ENCODE measurements at places on chromosomes 1 and 21.

GRCh38 chr21:26112127-26112742 lies 58.3 kb downstream of the APP start:
- DNase-seq: no peak

GRCh38 chr1:48202030-48202752 lies 20.3 kb upstream of the SLC5A9 start:
- peak; percentile 44 for DNase-seq

DNA sequence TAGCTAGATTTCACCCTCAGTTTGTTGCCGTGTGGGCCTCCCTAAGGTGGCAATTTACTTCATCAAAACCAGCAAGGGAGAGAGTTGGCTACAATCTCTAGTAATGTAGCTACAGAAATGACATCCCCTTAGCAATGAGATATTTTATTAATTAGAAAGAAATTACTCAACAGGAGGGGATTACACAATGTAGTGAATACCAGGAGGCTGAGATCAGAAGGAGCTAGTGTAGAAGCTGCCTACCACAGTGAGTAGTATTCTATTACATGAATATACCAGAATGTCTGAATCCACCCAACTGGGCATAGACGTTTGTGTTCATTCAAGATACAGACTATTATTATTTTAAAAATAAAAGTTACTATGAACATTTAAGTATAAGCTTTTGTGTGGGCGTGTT lies 868.2 kb upstream of the CXADR start:
- DNase-seq: no peak

DNA sequence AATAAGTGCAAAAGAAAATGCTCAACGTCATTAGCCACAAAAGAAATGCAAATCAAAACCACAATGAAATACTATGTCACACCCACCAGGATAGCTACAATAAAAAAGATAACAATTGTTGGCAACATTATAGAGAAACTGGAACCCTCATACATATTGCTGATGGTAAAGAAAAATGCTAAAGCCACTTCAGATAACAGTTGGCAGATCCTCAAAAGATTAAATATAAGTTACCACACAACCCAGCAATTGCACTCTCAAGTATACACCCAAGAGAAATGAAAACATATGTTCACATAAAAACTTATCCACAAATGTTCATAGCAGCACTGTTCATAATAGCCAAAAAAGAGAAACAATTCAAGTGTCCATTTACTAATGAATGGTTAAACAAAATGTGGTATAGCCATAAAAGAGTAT lies 20.7 kb downstream of the TRIM33 start:
- DNase-seq: no peak

- DNase-seq: no peak
These were observed 176.2 kb downstream of the KIF26B start for GRCh38 chr1:245330951-245331350.

DNA sequence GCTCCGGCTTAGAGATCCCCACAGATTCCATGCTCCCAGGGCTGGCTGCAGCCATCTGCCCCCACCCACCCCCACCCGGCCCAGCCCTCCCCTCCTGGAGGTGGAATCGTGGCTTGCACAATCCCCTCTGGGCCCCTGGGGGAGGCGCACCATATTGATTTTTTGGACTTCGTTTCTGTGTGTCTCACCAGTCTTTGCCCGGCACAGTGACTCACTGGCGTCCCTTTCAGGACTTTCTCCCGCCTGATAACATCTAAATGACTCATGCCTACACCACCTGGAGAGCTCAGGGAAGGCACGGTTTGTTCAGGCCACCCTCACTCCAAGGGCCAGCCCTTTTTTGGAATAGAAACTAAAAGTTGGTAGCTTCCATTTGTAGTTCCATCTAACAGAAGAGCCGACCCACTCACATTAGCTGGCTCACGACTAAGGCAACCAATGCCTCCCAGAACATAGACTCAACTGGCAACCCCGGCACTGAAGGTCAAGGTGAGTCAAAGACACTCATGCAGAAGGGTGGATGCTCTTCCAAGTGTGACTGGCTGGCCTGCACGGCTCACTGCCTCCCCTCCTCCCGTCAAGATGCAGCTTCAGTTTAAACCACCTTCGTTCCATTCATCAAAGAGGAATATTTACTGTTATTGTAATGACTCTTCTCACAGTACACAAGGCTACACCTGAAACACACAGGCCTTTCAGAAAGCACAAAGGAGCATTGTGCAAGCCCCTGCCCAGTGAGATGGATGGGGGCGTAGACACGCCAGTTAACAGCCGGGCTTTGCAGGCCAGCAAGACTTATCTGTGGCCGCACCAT lies 18.1 kb upstream of the ETS2 start:
- no peak for DNase-seq

- no peak for DNase-seq
These were observed 158.8 kb upstream of the DUSP10 start for GRCh38 chr1:221900678-221901077.

- DNase-seq: no peak
These were observed 15.2 kb downstream of the SAMD11 start for GRCh38 chr1:938711-939489.

DNA sequence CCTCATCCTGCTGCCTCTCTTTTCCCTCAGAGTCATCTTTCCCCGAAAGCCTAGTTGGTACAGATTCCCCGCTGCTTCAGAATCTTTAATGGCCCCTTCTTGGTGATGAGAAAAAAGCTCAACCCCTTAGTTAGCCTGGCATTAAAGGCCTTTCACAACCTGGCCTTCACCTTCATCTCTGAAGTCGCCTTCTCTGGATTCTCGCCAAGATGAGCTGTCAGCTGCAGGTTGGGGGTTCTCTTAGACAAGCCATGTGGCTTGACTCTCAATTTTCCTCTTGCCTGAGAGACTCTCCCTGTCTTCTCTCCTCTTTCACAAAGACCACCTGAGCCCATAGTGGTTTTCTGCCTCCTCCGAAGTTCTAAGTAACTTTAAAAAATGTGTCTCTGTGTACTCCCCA lies 15.5 kb upstream of the DISC1 start:
- no peak for DNase-seq

GRCh38 chr1:67664048-67664447 lies 21.0 kb upstream of the GADD45A start:
- DNase-seq: no peak

- no peak for DNase-seq
These were observed 150.3 kb downstream of the AMY1C start for GRCh38 chr1:103900005-103900404.

- no peak for DNase-seq
These were observed 415.9 kb upstream of the TMPRSS15 start for GRCh38 chr21:18819507-18819906.

GRCh38 chr21:38995731-38996130 lies 187.5 kb downstream of the PSMG1 start:
- DNase-seq: no peak

GRCh38 chr1:242811092-242811840 lies 286.8 kb upstream of the PLD5 start:
- no peak for DNase-seq

DNA sequence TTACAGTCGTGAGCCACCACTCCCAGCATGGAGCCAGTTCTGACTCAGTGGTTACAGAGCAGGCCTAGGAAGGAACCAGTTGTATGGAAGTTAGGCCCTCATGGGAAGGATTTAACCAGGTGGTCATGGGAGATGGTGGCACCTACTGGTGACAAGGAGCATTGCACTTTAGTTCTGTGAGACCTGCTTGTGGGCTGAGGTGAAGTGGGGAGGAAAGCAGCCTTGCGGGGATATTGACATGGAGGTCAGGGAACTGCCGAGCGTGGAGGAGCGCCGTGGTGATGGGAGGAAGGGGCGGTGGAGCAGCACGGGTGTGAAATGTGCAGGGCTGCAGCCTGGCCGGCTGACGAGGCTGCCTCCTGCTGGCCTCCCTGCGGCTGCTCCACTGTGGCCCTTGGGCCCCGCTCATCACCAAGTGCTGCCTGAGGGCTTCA lies 100.4 kb downstream of the GALNT2 start:
- no peak for DNase-seq

DNA sequence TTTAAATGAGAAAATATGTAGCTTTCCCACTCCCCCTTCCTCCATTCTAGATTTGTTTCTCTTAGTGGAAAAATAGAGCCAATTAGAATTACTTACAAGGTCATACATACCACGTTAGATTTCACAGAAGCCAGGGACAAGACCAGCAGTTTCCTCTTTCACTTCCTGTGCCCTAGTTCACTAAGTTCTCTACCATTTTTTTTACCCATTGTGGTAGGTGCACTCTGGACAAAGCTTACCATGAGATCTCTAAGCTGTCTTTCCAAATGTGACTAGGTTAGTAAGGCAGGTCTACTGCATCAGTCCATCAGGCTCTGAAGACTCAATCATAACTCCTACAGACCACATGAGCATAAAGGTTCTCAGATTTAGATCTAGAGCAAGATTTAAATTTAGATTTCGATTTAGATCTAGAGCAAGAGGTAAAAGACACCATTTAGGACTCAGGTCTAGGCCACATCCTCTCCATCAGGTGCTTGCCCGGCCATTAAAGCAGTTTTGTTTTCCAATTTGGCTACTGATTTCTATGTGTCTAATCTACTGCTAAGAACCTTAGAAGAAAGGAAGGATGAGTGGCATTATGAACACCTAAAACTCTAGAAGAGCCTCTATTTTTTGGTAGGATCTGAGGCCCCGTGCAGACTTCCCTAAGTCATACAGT lies 235.3 kb downstream of the FAF1 start:
- DNase-seq: no peak

DNA sequence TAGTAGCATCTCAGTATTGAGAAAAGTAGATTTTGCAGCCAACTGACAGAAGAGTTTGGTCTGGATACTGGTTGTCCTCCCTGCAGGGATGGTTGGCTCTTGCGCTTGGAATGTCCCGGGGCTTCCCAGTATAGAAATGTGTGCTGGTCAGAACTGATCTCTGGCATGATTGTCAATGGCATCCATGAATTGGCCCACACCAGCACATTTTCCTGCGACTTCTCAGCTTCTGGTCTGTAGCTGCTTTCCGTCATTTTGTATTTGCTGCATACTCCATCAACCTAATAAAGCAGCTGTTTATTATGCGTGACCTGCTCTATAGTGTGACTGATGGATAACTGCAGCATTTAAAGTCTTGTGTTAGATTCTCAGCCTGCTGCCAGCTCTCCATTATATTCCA lies 203.7 kb downstream of the S1PR1 start:
- DNase-seq: no peak

GRCh38 chr1:184116287-184116686 lies 64.8 kb downstream of the TSEN15 start:
- no peak for DNase-seq

GRCh38 chr1:34268311-34268954 lies 91.7 kb downstream of the C1orf94 start:
- no peak for DNase-seq

DNA sequence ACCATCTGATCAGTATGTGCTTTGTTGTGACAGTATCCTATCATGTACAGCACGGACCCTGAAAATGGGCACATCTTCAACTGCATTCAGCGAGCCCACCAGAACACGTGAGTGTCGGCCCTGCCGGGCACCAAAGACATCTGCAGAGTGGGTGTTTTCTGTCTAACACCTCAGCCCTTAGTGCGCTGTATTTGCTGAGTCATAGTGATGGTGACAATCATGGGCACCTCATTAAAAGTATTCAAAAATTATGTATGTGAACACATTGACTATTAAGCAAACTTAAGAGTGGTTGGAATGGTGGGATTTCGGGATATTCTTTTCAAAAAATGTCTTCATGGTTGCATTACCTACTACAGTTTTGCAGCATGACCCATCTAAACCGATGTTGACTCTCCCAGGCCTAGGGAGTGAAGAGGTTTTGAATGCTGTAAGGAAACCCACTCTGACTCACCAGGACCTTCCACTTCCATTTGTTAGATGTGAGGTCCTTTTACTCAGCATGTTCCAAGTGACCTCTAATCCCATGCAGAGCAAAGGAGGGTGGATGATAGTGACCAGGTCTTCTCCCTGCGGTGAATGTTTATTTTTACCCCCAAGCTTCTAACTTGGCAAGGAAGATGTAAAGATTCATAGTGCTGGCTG lies 20.1 kb downstream of the MGST3 start:
- no peak for DNase-seq

- no peak for DNase-seq
These were observed 16.4 kb upstream of the RNF186 start for GRCh38 chr1:19831441-19831840.

- no peak for DNase-seq
These were observed 78.2 kb upstream of the ARHGAP29 start for GRCh38 chr1:94315552-94316116.

DNA sequence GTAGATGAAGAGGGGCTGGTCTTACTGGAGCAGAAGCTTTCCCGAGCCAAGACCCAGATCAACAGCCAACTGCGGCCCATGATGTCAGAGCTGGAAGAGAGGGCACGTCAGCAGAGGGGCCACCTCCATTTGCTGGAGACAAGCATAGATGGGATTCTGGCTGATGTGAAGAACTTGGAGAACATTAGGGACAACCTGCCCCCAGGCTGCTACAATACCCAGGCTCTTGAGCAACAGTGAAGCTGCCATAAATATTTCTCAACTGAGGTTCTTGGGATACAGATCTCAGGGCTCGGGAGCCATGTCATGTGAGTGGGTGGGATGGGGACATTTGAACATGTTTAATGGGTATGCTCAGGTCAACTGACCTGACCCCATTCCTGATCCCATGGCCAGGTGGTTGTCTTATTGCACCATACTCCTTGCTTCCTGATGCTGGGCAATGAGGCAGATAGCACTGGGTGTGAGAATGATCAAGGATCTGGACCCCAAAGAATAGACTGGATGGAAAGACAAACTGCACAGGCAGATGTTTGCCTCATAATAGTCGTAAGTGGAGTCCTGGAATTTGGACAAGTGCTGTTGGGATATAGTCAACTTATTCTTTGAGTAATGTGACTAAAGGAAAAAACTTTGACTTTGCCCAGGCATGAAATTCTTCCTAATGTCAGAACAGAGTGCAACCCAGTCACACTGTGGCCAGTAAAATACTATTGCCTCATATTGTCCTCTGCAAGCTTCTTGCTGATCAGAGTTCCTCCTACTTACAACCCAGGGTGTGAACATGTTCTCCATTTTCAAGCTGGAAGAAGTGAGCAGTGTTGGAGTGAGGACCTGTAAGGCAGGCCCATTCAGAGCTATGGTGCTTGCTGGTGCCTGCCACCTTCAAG lies 57.3 kb downstream of the LAMC2 start:
- DNase-seq: no peak

DNA sequence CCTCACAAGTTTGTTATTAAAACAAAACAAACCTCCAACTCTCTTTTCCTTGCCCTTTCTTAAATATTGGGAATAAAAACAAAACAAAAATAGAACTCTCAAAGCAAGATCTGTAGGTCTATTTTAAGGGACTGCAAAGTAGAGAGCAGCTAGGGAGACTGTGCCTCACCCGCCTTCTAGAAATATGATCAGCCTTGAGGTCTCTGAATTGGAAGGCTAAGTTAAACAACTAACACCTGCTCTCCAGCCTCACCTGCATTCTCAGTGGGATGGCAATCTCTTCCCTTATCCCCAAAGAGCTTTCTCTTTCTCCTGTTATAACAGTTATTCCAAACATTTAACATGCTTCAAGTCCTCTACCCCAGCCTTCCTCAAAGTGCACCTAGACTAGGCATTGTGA lies 75.5 kb upstream of the TNR start:
- no peak for DNase-seq

DNA sequence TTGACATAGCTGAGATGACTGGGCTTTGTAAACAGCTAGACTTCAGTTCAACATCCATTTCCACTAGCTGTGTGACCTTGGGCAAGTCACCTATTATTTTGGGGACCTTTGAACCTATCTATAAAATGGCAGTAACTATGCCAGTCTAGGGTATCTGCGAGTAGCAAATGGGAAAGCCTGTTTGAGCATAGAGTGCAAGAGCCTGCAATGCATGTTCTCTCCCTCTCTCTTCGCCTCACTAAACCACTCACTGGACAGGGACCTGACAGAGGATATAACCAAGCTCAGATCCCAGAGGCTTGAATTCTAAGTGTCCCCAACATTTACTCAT lies 39.7 kb downstream of the DPT start:
- DNase-seq: no peak
